ENCODE measurements at places on chromosomes 16 and 17. TPM values are rescaled to one million over a fixed set of nuclear protein-coding genes. Genes with fewer than 3 reads are reported as not detected.

DNA sequence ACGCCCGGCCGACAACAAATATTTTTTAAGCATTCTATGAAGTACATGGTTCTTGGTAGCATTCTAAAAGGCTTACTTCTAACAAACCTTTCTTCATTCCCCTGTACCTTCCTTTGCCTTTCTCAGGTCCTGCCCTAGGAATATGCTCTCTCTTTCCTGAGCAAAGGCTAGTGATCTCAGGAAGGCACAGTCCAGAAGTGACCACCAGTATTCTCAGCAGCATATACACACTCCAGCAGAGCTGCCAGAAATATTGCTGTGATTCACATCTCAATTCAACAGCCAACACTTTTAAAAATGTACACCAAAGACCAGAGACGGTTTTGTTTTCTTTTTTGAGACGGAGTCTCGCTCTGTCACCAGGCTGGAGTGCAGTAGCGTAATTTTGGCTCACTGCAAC lies 41.4 kb upstream of the ANKFY1 start:
- H3K36me3 ChIP-seq, result peaks cover 10% of the 10 kb centered on the region
- no peak for DNase-seq
- peaks cover 17% of the 10 kb centered on the region for H3K4me1 ChIP-seq
- no peak overlapping the region for H3K27ac ChIP-seq

PERCC1 gene
- not detected for total RNA-seq

CCNF gene
- total RNA-seq, result 43.5 TPM

SDK2 gene
- 3.3 TPM for total RNA-seq
